ENCODE measurements at places on chromosomes 6 and 20.

GRCh38 chr6:1613688-1614447, 4.2 kb downstream of the FOXC1 start:
- DNase-seq = no peak

DNA sequence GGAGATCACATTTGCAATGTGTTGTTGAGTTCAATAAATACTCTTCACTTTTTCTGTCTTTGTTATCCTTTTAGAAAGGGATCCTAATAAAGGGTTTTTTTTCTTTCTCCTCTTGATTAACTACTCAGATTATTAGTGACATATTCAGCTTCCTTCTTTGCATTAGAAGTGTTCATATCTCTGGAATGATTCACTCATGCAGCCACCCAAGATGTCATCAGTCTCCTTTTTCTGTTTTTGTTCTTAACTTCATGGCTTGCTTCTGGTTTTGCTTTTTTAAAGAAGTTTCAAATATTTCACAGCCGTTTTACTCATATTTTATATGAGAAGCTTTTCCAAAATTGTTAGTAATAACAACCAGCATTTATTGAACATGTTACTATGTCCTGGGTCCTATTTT, 187.6 kb downstream of the TMEM242 start:
- no peak for DNase-seq

GRCh38 chr6:3789018-3789895, 37.7 kb upstream of the PXDC1 start:
- DNase-seq = no peak

DNA sequence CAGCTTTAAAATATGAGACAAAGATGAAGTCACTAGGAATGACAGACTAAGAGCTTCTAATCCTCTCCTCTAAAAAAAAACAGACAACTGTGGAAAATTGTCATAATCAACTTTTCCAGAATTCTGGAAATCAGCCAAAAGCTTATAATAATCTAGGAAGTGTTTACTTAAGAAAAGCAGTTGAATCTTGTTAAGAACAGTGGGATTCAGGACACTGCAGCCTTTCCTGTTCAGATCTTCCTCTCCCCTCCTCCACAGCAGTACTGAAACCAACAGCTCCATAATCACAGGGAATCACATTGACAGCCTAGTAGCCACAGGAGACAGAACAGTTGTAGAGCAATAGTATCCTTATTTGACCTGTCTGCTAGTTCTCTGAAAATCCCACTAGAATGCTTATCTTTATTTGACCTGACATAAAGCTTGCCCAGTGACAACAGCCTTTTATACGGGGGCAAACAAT, 41.6 kb downstream of the IBTK start:
- DNase-seq = no peak

DNA sequence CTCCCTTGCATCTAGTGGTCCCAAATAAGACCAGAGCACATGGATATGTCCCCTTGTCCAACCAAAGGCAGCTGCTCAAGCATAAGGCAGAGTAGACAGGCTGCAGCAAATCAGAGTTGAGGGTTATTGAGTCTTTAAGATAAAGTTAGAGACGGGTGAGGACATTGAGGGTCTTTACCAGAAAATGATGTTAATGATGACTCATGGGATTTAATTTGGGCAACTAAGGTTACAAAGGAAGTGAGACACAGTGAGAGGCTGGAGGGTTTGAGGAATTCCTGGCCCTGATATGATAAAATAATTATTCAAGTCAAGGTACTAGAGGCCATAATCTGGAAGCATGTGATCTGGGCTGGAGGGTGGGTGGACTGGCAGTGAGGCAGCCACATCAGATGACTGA, 133.6 kb downstream of the ALDH8A1 start:
- DNase-seq = no peak

DNA sequence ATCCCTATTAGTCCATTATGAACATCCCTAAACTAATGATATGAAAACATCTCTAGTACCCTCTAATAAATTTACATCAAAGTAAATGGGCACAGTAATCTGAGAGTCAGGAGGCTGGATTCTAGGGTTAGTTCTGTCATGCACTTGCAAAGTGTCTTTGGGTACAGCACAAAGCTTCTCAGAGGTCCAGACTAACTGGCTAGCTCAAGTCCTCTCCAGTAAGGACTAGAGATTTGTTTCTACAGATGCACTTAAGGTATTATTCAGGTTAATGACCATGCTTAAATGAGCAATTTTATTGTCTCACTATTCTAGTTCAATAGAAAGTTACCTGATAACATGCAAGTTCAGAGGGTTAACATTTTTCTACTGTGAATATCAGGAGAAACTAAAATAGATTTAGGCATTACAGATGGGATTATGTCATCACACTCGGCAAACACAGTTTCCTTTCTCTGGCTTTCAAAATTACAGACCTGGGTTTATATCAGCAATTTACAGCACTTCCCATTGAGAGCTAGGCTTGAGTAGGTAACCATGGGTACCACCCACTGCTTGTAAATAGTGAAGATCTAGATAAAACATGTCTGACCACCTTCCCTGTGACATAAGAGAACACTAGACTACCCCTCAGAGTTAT, 402.9 kb upstream of the RUNX2 start:
- no peak for DNase-seq

DNA sequence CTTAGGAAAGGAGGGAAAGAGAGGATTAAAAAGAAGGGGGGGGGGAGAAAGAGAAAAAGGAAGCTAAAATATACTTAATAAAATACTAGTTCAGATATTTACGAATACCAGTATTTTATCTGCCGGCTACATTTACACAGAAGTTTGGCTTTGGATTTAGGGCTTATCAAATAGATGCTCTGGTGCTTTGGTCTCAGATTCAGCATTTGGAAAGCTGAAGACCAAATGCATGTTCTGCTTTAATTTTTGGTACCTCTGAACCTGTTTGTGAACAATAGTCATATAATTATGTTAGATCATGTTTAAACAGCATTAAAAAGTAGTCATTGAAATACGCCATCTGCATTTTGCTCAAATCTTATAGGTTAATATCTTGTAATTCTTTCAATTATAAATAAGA, 786.0 kb upstream of the CITED2 start:
- no peak for DNase-seq

DNA sequence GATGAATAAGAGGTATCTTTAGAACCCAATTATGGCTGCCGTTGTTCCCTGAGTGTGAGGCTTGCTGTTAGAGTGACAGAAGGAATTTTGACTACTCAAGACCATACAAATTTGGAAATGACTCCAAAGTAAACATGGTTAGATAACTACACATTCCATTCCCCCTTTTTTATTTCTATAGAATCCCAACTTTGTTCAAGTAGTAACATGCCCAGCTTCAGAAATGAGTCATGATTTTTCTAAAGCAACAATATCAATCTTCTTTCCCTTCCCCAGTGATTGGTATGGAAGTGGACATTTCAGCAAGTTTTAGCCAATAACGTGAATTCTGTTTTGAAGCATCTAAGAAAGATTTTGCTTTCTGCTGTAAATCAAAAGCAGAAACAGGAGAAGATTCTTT, 37.8 kb downstream of the HCRTR2 start:
- no peak for DNase-seq

- no peak for DNase-seq
Measured at GRCh38 chr6:90460051-90460450, 126.8 kb downstream of the MAP3K7 start.

- no peak for DNase-seq
Measured at GRCh38 chr20:11721411-11721810, 196.3 kb upstream of the BTBD3 start.
